ENCODE measurements at places on chromosomes 13 and 19.

DNA sequence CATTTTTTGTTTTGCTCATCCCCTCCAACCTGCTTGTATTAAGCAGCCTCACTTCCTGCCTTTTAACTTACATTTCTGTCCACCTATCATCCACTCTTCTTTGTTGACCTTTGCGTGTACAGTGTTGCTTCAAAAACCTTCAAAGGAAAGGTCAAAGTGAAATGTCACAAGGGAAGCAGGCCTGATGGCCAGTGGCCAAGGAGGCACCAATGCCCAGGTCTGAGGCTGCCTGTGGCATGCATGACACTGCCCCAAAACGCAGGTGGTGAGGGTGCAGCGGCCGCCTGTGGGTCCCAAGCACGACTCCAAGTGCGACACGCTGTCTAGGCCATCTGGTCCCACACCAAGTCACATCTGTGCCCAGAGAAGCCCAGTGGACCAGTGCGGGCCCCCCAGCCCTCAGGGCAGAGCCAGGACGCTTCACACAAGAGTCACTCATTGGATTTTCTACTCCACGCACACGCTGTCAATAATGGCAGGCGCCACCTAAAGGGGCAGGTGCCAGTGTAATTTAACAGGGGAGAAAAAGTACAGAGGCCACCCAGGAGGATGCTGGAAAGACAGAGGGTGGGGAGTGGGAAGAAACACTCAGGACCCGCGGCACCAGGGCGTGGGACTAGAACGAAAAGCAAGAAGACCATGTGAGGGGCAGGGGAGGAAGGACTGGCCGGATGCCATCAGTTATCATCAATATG is 23.5 kb downstream of the SLC7A1 start:
- no peak for DNase-seq

DNA sequence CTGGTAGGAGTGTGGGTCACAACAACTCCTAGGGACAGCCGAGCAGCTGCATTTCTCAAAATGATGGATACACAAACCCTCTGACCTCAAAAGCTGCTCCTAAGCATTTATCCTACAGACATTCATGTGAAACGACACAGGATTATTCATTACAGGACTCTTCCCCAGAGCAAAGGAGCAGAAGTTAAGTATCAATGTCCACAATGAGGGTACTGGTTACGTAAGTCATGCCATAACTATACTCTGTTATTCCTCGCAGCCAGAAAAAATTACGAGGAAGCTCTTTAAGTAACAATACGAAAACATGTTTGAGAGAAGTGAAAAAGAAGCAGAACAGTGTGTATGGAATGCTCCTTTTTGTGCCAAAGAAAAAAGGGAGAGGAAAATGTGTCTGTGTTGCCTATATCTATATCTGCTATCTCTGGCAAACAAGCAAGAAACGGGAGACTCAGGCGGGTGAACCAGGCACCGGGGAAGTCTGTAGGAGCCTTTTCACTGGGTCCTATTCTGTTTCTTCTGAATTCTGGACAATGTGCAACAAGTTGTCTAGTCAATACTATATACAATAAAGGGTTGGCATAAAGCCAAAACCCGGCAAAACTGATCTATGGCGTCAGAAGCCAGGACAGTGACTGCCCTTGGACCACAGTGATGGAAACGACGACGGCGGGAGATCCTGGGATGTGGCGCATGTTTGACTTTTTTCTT is 1.3 kb downstream of the ISOC2 start:
- DNase-seq, result no peak

DNA sequence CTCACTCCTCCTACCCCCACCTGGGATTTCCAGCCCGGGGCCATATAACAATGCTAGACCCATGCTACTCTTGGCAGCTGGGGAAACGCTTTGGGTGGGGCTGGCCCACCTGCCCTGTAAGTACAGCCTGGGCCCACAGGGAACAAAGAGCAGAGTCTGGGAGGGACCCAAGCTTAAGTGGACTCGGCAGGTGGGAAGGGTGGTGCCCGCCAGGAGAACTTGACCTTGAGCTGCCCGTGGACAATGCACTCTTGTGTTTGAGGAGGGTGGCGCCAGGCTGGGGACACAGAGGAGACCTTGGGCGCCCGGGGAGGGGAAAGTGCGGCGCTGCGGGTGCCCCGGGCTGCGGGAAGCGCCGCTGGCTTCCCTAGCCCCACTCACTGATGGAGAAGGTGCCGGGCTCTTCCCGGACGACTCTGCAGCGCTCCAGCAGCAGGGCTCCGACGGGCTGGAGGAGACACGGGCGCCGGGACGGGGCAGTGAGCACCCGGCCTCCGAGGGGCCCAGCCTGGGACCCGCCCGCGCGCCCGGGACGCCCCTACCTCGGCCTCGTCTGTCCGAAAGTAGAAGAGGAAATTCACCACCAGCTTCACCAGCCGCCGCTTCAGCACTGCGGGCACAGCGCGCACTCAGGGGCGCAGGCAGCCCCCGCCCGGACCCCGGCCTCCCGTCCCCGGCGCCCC is 607 bp downstream of the PLEKHJ1 start:
- no peak for DNase-seq

GRCh38 chr13:30679483-30680330 is 55.6 kb upstream of the ALOX5AP start:
- no peak for DNase-seq

DNA sequence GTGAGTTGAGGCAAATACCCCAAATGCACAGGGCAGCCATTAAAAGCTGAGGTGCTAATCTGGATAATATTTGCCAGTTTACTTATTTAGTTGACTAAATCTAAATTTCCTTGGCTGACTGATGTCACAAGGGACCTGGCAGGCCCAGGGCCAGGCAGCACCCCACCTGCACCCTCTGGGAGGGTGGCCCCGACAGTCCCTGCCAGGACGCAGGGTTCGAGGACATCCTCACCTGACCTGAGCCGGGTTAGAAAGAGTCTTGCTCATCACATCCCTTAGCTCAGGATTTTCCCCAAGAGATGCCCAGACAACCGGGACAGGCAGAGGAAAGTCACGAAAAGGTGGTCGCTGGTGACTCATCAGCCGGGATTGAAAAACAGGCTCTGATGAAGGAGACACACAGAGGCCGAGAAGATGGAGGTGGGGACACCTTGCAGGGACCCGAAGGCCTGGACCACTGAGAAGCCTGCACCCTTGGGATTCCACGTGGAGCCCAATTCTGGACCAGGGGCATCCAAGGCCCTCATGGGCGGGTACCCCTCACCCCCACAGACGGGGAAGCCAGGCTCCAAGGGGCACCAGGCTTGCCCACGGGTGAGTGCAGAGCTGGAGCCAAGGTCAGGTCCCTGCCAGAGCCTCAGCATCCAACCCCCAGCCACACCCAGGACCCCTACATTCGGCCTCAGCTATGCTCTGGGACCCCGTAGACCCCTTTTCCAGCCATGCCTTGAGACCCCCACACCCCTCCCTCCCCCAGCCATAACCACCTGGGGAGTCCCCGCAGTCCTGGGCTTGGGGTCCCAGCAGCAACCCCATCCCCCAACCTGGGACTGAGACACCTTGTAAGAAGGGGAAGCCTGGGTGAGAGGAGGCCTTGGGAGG is 103.2 kb downstream of the SOX1 start:
- no peak for DNase-seq

GRCh38 chr13:44516771-44517170 is 59.4 kb downstream of the TSC22D1 start:
- no peak for DNase-seq

GRCh38 chr19:10921199-10921909 is 7.1 kb downstream of the YIPF2 start:
- no peak for DNase-seq

- no peak for DNase-seq
Measured at GRCh38 chr13:76879883-76880270, 6.3 kb downstream of the KCTD12 start.

DNA sequence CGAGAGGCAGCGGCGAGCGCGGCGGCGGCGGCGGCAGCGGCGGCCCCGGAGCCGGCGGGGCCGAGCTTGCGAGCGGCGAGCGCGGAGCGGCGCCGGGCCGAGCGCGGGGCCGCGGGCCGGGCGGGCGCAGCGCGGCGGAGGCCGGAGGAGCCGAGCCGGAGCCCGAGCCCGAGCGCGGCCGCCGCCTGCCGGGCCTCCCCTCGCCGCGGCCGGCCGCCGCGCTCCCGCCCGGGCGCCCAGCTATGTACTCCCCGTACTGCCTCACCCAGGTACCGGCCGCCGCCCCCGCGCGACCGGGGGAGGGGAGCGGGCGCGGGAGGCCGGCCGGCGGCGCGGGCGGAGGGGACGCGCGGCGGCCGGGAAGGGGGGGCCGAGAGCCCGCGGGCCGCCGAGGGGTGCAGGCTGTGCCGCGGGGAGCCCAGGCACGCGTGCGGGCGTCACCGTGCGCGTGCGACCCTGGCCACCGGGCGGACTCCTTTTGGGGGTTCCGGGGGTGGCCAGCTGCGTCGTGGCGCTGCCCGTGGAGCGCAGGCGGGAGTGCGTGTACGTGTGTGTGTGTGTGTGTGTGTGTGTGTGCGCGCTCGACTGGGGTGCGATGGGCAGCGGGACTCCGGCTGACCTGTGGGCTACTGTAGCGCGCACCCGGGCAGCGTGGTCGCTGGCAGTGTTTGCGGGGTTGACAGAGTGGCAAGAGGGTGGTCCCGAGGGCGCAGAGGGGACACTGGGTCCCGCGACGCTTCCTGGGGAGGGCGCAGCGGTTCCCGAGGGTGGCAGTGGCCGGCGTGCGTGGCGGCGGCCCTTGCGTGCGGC is 526 bp downstream of the NFIX start:
- DNase-seq, result no peak

DNA sequence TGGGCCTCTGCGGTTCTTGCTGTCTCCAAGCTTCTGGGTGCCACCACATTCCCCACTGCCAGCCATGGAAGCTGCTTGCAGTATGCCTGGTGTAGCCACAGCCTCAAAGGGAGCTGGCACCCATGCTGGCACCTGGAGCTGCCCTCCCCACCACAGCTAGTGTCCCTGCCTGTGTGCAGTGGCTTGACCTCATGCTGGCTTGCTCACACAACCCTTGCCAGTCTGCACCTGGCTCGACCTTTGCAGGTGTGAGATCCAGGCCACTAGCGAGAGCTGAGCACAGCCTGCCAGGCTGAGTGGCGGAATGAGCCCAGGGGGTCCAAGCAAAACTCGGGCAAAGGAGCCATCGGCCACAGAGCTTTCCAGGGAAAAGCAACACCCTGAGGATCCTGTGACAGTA is 236.7 kb upstream of the CSNK1A1L start:
- no peak for DNase-seq

- DNase-seq, result no peak
Measured at GRCh38 chr13:45921162-45921736, 69.7 kb upstream of the SIAH3 start.

GRCh38 chr13:91776611-91777193 is 378.3 kb downstream of the GPC5 start:
- DNase-seq, result no peak

Measured in central memory CD8-positive, alpha-beta T cell (primary cell).